SJSA1 (cell line): ENCODE measurements at places on chromosomes 16 and 17. TPM values are rescaled to one million over a fixed set of nuclear protein-coding genes. Genes with fewer than 3 reads are reported as not detected.
A peak's percentile ranks its signal among the peaks of the same experiment; 100 is the strongest.

The G6PC1 gene
- not detected in 2 replicates for total RNA-seq

The PRKCB gene
- total RNA-seq, result 1.8 and 4.2 TPM in 2 replicates

The CRHR1 gene
- not detected in 2 replicates for total RNA-seq

The FOXN1 gene
- total RNA-seq, result not detected in 2 replicates

The KRTAP16-1 gene
- total RNA-seq, result not detected in 2 replicates

The HS3ST6 gene
- total RNA-seq, result not detected in 2 replicates

GRCh38 chr16:30546115-30546514, 11.5 kb upstream of the ZNF747 start:
- peaks cover 14% of the 10 kb centered on the region for H3K4me1 ChIP-seq
- DNase-seq, result no peak
- no peak overlapping the region for H3K27ac ChIP-seq
- no peak overlapping the region for H3K4me3 ChIP-seq
- H3K36me3 ChIP-seq, result no peaks in the 10 kb centered on the region

DNA sequence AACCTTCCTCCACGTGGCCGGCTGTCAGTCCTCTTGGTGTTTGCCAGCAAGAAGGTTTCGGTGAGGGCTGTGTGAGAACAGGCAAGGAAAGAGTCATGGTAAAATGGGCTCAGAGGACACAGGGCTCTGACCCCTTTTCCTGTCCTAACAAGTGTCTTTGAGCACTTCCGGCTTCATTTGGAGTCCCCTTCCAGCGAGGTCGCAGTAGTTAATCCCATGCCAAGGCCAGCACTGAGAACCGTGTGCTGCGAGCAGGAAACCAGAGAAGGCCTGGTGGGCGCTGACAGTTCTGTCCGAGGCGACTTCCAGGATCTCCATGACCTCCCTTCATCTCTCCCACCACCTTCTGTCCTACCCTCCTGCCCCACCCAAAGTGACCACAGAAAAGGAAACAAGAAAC, 168.1 kb downstream of the ZFHX3 start:
- H3K4me3 ChIP-seq, result no peak overlapping the region
- no peak overlapping the region for H3K27ac ChIP-seq
- no peaks in the 10 kb centered on the region for H3K27me3 ChIP-seq
- H3K4me1 ChIP-seq, result peaks cover 31% of the 10 kb centered on the region
- DNase-seq, result no peak
- H3K36me3 ChIP-seq, result no peaks in the 10 kb centered on the region

- H3K4me3 ChIP-seq, result no peak overlapping the region
- no peaks in the 10 kb centered on the region for H3K4me1 ChIP-seq
- DNase-seq, result no peak
- no peaks in the 10 kb centered on the region for H3K27me3 ChIP-seq
Observed at GRCh38 chr16:53449816-53450517, 15.7 kb downstream of the RBL2 start.

DNA sequence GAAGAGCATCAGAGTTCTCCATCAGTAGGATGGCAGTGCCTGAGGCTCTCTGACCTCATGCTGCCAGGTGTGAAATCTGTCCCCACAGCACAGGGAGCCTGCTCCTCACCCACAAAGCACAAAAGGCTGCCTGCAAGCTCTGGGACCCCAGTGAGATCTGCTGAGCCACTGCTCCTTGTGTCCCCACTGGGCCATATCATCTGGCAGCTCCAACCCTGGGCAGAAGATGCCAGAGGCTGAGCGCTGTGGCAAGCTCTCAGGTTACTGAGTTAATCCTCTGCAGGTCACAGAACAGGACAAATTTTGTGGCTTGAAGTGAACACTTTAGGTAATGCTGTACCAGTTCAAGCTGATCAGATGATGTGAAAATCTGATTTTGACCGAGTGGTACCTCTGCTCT, 26.7 kb upstream of the ERN1 start:
- H3K4me3 ChIP-seq, result no peak overlapping the region
- DNase-seq, result no peak
- H3K27ac ChIP-seq, result no peak overlapping the region

DNA sequence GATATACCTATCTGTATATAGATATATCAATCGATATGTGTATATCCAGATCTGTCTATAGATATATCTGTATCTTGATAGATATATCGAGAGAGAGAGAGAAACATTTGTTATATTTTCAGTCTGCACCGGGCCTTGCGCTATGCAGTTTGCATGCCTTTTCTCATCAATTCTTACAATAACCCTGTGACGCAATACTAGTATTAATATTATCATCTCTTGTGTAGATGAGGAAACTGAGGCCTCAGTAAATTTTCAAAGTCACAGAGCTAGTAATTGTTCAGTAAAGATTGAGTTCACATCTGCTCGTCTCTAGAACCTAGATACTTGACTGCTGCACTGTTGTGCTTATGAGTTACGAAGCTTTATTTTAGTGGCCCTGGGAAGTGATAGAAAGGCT, 77.6 kb downstream of the NF1 start:
- no peak overlapping the region for H3K27ac ChIP-seq
- peaks cover 20% of the 10 kb centered on the region for H3K36me3 ChIP-seq
- no peaks in the 10 kb centered on the region for H3K27me3 ChIP-seq
- H3K4me1 ChIP-seq, result no peaks in the 10 kb centered on the region
- no peak overlapping the region for H3K4me3 ChIP-seq

GRCh38 chr17:76996741-76997694, 128.8 kb downstream of the MGAT5B start:
- no peak overlapping the region for H3K27ac ChIP-seq
- H3K36me3 ChIP-seq, result no peaks in the 10 kb centered on the region
- peaks cover 46% of the 10 kb centered on the region for H3K4me1 ChIP-seq
- DNase-seq, result no peak
- H3K4me3 ChIP-seq, result no peak overlapping the region
- no peaks in the 10 kb centered on the region for H3K27me3 ChIP-seq

DNA sequence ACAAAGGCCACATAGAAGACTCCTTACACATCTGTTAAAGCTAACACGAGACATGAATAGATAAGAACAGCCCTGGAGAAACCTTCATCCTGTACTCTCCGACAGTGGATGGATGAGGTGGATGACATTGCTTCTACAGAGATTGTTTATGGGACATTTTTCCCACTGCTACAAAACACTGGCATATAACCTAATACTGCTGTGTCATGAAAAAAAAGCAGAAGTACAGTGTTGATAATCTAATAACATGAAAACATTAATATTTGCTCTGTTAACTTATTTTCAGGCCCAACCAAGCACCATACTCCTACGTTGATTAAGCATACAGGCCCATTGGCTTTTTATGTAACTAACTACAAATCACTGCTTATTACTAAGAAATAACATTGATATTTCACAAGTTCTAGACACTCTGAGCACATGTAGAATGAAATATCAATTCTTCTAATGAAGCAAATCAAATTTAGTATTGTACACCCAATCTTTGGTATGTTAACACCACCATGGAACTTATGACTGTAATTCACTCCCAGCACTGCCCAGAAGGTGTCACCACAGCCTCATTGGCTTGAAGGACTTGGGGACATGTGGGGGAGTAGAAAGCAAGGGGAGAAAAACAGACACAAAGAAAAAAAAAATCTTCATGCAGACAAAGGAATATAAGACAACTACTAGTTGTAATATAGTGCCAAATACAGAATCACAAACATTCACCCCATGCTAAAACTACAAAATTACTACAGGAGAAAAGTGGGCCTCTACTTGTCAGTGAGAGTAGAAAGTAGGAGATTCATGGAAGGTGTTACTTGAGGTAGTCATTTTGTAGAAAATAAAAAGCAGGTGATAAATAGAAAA, 330.0 kb upstream of the PMFBP1 start:
- no peaks in the 10 kb centered on the region for H3K27me3 ChIP-seq
- H3K4me3 ChIP-seq, result no peak overlapping the region
- H3K36me3 ChIP-seq, result no peaks in the 10 kb centered on the region
- H3K27ac ChIP-seq, result no peak overlapping the region
- DNase-seq, result peak; percentile 61

DNA sequence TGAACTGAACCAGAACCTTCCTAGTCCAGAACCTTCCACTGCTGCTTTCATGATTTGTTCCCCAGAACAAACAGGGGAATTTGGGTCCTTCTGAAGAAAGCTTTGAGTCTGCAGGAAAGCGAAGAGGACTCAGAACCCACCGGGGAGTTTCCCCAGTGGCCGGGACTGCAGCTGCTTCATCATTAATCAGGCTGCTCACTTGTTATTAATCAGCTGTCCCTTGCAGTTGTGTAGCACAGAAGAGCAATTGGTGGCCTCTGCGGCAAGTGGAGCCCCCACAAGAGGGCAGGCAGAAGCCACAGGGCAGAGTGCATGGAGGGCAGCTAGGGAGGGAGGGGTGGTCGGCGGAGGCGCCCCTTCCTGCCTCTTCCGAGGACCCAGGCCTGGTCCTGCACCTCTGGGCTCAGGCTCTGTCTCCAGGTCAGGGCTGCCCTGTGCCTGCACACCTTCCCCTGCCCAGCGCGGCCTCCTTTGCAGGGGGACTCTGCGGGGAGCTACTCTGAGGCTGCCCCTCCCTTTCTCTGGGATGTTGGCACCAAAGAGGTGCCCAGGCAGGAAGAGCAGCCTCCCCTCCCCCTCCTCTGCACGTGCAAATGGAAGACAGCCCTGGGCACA, 6.9 kb downstream of the CCL17 start:
- no peak overlapping the region for H3K4me3 ChIP-seq
- H3K27ac ChIP-seq, result no peak overlapping the region
- no peaks in the 10 kb centered on the region for H3K27me3 ChIP-seq

DNA sequence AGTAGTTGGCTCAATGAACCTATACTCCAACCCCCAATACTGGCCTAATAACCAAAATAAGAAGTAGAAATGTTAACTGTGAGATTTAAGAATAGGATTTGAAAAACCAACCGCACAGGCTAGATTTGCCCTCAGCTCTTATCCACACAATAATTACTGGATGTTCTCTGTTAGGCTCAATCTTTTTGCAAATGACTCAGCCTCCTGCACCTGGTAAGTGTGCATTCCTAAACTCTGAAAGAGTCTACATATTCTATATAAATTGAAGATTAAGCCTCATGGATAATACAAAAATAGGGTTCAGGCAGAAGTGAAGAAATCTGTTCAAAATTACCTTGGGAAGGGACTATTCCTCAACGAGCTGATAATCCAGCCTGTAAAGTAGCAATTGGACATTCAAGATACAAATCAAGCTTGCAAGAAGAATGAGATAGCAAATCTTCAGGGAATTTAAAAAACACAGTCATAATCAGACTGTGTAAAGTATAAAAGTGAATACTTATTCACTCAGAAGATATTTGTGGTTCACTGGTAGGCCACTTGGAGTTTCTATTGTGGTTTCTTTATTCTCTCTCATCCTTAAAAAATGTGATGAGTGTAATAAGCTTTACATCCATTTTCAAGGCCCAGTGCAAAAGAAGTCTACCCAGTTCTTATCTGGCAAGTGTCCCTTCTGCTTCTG, 931.9 kb upstream of the SOX9 start:
- DNase-seq, result no peak
- H3K4me3 ChIP-seq, result no peak overlapping the region
- H3K4me1 ChIP-seq, result peaks cover 27% of the 10 kb centered on the region

- peak within 1 kb of the TSS; percentile 69 for H3K27ac ChIP-seq
- H3K36me3 ChIP-seq, result peaks cover 36% of the 10 kb centered on the region
- H3K4me3 ChIP-seq, result peak within 1 kb of the TSS; percentile 71
- peak; percentile 94 for DNase-seq
- H3K4me1 ChIP-seq, result peaks cover 8% of the 10 kb centered on the region; the same call in 1 of the 2 replicates
- H3K27me3 ChIP-seq, result no peaks in the 10 kb centered on the region
Observed at GRCh38 chr17:10697092-10698081, at the start of the genes ADPRM and SCO1. Gene ADPRM, plus strand, starts transcription at chr17:10697594. Its CDS starts 7,333 bp downstream, at chr17:10704927. Gene SCO1, minus strand, starts transcription at chr17:10697533. Its CDS starts 26 bp downstream, at chr17:10697507.

GRCh38 chr17:80901319-80901718, 90.3 kb upstream of the CHMP6 start:
- no peaks in the 10 kb centered on the region for H3K27me3 ChIP-seq
- H3K4me3 ChIP-seq, result no peak overlapping the region
- peaks cover 54% of the 10 kb centered on the region for H3K36me3 ChIP-seq
- H3K27ac ChIP-seq, result no peak overlapping the region

DNA sequence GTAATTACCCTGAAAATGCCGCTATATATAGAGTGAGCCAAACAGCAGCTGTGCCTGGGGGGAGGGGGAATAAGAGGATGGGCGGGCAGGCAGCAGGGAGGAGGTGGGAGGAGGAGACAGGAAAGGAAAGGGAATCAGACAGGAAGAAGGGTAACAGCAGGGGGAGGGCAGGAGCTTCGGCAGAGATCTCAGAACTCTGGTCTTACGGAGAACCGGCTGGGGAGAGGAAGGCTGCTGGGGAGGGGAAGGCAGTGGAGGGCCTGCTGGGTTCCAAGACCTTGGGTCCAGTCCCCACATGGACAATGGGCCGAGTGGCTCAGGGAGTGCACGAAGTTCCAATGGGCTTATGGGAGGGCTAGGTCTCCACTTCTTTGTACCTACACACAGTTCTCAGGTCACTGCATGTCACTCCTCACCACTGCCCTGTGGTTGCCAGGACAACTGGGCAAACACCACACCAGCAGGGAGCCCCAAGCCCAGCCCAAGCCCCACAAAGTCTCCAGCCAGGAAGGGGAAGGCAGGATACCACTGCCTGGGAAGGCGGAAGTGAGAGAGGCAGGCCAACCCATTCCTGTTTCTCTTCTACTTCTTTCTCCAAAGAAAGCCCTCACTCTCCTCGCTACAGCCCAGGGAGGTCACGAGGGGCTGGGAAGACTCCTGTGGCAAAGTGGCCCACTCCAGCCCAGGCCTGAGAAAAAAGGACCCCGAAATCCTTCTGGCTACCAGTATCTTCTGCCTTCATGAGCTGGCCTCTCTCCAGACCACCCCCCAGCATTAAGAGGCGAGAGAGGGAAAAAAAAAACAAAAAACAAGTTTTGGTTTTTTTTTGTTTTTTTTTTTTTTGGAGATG, 25.3 kb downstream of the G6PC3 start:
- peak; percentile 97 for DNase-seq
- H3K4me3 ChIP-seq, result 0 out of 2 replicates have a peak overlapping the region, but pooled peaks have one; percentile 2
- H3K27me3 ChIP-seq, result no peaks in the 10 kb centered on the region
- H3K4me1 ChIP-seq, result peaks cover 62% of the 10 kb centered on the region
